NB4 (cell line): ENCODE measurements at places on chromosomes 7 and 10.
A peak's percentile ranks its signal among the peaks of the same experiment; 100 is the strongest.

DNA sequence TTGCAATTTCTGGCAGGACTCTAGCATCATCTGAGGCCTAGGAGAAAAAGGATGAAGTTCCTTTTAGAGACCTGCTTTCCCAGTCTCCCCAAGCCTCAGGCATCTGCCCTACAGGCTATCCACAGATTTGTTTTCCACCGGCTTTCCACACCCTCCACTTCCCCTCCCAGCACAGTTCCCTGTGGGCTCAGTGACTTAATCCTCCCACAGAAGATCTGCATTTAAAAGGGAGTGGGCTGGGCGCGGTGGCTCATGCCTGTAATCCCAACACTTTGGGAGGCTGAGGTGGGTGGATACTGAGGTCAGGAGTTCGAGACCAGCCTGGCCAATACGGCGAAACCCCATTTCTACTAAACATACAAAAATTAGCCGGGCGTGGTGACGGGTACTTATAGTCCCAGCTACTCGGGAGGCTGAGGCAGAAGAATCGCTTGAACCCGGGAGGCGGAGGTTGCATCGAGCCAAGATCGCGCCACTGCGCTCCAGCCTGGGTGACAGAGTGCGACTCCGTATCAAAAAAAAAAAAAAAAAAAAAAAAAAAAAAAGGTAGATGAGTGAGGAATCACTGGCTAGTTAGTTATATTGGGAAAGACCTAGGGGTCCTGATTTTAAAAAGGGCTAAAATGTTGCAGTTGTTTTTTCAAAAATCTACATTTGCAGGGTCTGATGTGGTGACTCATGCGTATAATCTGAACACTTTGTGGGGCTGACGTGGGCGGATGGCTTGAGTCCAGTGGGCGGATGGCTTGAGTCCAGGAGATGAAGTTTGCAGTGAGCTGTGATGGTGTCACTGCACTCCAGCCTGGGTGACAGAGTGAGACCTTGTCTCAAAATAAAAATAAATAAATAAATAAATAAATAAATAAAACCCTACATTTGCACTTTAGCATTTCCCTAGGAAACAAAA lies 119.5 kb downstream of the BAMBI start:
- no peak for DNase-seq

- DNase-seq = peak; percentile 79
Observed at GRCh38 chr7:19117091-19117869, at the start of gene TWIST1. Gene TWIST1 (minus strand): TSS chr7:19117636. CDS start chr7:19117321, 315 bp downstream.

DNA sequence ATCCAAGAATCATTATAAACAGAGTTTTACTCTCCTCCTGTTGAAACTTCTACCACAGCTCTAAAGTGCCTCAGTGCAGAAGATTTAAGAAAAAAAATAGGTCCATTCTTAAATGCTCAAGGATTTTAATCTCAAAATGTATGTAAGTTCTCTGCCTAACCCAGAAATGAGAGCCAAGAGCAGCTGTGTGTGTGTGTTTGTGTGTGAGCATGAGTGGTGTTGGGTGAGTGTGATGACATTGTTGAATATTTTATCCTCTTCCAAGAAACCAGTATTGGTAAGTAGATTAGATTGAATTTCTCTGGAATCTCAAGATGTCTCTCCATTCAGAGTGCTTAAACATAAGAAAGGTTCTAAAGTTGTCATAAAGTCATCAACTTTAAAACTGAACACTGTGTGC lies 363.6 kb upstream of the NFE2L3 start:
- no peak for DNase-seq

DNA sequence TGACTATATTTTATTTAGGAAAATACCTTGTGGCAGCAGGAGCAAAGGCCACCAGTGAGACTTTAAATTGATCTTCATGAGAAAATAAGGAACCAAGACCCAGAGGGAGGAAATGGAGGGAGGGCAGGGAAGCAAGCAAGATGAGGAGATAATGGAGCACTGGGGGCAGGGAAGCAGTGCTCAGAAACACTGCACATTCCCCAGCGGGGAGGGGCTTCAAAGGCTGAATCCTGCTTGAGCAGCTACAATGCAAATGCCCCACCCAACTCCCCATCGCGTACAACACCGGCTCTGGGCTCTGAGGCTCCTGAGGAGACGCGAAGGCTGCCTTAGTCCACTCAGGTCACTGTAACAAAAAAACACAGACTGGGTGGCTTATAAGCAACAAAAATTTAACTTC lies 503.8 kb downstream of the GRID1 start:
- DNase-seq = no peak

- DNase-seq = no peak
Observed at GRCh38 chr10:102758240-102758932, 14.6 kb downstream of the WBP1L start.

GRCh38 chr10:97796651-97797050 lies 24.9 kb upstream of the SFRP5 start:
- DNase-seq = no peak

DNA sequence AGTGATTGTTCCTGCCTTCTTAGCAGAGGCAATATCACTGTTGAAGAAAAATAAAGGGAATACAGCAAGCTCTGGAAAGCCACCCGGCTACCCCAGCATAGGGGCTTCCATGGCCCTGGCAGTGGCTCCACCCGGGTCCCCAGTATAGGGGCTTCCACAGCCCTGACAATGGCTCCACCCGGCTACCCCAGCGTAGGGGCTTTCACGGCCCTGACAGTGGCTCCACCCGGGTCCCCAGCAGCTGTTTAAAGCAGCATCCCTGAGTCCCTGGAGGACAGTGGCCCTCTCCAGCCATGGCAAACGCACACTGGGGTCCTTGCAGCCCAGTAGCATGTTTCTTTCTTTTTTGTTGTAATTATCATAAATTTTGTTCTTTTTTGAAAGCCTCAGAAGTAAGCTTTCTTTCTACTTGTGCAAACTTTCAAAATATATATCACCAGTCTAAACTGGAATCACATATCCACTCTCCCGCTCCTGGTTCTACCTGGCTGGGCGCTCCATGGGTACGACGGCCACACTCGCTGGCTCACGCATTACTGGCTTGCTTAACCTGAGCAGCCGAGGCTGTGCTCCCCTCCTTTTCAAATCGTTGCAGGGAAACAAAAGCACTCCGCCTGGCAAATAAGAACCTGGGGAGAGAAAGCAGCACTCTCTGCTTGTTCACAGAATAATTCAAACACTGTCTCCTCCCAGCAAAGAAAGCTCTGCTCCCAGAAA lies 62.1 kb downstream of the TCERG1L start:
- no peak for DNase-seq

DNA sequence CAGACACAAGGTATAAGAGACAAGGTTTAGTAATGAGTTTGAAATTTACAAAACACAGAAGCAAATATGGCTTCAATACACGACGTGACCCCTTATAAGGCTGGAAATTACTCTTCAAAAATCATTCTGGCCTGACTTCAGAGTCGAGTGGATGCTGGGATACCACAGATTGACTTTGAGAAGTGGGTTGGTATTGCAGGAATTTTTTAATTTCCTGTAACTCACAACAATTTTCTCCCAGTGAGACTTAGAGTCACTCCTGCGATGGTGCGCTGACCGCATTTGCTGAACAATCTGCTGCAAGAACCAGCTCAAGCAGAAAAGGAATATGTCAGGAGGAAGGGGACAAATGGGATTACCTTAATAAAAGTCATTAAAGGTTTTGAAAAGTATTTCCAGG lies 132.1 kb downstream of the EMX2 start:
- no peak for DNase-seq

DNA sequence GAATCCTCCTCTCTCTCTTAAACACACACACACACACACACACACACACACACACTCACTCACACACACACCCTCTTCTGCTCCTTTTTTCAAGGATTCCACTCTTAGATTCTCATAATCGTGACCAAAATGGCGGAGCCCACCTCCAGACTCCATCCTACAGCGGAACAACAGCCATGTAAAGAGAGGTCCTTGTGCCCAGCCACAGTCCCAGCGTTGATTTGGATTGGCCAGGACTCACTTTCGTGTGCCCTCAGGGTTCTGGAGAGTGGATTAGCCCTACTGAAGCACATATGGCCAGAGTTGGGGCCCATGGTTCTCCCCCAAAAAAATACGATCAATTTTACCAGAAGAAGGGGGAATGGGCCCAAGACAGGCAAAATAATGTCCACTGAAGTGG lies 90.2 kb upstream of the SMNDC1 start:
- no peak for DNase-seq

GRCh38 chr10:15045380-15045779 lies 1.6 kb downstream of the OLAH start:
- no peak for DNase-seq

DNA sequence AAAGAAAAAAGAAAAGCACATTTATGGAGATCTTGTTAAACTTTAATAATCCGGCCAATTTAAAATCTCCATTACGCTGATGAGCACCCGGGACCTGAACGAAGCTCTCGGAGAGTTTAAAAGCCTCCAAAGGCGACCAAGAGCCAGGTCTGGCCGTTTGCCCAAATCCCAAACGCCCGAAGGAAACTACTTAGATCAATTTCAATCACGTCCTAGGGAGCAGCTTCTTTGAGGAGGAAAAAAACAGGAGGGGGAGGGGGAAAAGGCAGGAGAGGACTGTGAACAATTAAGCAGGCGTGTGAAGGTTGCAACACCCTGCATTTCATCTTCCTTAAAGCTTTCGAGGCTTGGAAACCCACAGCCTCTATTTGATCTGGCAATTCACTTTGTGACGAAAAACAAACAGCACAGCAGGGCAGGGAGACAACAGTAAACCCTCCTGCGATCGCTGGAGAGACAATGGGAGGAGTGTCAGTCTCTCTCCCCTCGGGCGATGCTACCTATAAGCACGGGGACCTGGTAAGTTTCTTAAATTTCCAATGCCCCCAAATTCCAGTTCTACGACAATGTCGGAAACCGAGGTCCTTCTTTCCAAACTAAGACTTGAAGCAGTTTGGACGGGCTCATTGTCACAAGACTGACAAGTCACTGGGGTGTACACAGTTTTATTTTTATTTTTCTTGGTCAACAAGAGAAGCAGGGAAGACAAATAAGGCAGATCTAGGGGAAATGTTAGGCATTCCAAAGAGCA lies 1.2 kb downstream of the KLF6 start:
- DNase-seq = peak; percentile 83

- no peak for DNase-seq
Observed at GRCh38 chr7:129550693-129551360, 48.5 kb downstream of the SMKR1 start.

GRCh38 chr10:115947104-115947503 lies 325.9 kb downstream of the GFRA1 start:
- no peak for DNase-seq

DNA sequence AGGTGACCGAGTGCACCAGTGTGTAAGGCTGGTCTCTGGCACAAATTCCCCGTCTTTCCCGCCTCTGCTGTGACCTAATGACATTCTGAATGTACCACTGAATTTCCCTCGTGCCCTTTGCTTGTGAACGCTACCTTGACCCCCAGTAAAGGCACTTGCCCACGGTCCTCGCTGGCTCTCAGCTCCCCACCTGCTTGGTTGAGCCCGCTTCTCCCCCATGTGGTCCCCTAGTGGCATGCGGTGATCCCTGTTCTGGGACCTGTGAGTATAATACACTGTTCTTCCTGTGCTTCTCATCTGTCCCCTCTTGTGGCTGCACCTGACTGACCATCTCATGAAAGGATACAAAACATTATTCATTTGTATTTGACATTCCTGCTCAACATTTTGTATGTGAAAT lies 495.7 kb downstream of the INHBA start:
- no peak for DNase-seq

DNA sequence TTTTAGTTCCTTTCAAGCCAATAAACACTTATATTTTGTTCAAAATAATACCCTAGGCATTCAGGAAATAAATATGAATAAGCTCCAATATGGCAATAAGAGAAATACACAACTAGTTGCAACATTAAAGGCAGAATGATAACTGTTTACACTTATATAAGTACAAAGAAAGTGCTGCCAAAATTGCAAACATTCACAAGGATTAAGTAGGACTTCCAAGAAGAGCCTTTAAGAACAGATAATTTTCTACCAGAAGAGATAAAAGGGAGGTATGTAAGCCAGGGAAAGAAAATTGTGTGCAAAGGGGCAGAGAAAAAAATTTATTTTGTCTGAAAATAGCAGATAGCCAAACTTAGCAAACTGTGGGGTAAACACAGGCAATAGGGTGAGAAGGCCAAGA lies 83.8 kb downstream of the CTNNA3 start:
- no peak for DNase-seq

DNA sequence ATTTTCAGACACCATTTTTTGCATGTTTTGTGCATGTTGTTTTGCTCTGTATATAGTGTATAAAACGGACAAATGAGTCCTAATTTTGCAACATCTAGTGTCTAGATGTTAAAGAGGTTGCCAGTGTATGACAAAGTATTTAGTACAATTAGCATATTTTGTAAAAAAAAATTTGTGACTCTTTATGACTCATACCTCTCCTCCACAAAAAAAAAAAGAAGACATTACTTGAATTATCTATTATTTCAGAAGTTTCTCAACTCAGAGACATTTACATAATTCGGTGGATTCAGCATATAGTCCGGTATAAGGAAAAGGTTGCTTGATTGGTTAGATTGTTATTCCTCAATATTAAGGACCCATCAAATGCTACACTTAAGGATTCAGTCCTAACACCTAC lies 26.0 kb downstream of the NUP42 start:
- DNase-seq = no peak

DNA sequence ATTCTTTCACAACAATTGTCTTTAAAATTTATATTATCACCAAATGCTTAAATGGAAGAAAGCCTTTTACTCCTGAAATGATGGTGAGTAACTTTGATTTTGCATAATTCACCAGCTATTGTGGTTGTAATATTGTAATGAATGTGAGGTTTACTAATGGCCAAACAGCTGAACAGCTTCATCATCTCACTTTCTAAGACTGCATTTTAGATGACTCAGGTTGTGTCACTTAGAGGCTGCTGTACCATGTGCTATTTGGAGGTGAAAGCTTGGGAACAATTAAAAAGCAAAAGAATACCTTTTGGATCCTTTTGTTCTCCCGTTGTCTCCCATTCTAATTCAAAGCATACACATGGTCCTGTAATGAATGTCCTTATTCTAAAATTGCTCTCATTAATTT lies 604.0 kb upstream of the PFKP start:
- DNase-seq = no peak

GRCh38 chr7:52017802-52018679 lies 701.4 kb upstream of the COBL start:
- peak; percentile 62 for DNase-seq

DNA sequence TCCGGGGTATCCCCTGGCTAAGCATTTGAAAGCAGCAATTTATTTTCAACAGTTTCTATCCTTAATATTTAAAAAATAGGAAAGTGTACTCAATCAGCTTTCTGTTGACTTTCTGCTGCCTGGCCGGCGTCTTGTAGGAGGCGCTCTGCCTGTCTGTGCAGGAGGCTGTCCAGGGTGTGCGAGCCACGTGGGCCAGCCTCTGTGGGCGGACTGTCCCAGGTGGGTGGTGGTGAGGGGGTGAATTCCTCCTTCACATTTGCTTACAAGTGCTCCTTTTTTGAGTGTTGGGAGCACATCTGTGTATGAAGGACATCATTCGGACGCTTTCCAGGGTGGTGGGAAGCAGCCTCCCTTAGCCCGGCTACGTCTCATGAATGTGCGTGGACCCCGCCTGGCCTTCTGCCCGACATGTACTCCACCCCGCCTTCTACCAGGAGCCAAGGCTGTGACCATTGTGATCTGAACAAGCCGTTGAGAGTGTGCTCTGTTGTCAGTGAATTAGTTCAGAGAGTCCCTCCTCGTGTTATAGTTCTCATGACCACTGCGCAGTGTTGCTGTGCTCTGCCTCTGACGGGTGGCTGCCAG lies 114.9 kb downstream of the MGMT start:
- DNase-seq = no peak
